SHP77 (cell line): ENCODE measurements at places on chromosomes 6 and 20.
A peak's percentile ranks its signal among the peaks of the same experiment; 100 is the strongest.

DNA sequence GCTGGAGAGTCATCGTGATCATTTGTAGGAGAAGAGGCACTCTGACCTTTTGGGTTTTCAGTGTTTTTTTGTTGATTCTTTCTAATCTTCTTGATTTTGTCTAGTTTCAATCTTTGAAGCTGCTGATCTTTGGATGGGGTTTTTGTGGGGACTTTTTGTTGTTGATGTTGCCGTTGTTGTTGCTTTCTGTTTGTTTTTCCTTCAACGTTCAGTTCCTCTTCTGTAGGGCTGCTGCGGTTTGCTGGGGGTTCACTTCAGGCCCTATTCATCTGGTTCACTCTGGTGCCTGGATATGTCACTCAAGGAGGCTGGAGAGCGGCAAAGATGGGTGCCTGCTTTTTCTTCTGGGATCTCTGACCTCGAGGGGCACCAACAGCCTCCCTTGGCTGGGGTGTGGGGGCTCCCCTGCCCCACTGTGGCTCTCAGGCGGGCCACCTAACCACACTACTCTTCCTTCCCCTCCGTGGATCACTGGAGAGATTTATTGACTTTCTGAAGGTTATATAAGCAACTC is 21.5 kb upstream of the TMEM244 start:
- no peak for DNase-seq

DNA sequence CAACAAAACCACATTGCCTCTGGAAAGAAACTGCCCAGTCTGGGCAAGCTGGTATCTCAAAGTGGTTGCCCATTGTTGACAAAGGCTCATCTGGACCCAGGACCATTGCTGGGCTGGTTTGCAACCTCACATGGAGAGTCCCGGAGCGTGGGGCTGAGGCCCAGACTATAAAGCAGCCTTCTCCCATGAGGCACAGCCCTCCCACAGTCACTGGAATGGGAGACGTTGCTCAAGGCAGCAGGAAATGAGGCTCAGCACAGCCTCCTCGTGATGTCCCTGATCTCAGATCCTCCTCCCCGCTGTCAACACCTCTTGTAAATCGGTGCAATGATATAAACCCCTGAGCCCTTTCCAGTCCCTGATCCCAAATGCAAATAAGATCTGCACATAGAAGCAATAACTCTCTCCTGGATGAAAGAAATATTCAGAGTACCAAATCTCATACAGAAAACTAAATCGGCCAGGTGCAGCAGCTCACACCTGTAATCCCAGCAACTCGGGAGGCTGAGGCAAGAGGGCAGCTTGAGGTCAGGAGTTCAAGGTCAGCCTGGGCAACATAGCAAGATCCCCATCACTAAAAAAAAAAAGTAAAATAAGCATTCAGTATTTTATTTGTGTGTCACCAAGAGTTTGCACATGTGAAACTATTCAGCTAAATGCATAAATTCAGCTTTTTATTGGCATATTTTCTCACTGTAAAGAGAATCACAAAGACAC is 103.0 kb upstream of the RREB1 start:
- no peak for DNase-seq

- peak; percentile 44 for DNase-seq
These were observed 3.8 kb downstream of the SLC35B2 start for GRCh38 chr6:44253307-44254101.

GRCh38 chr6:12051861-12052368 is 39.8 kb downstream of the HIVEP1 start:
- no peak for DNase-seq

GRCh38 chr6:90650041-90650940 is 63.4 kb upstream of the MAP3K7 start:
- DNase-seq, result peak; percentile 83

GRCh38 chr20:10864076-10864672 is 190.4 kb upstream of the JAG1 start:
- DNase-seq, result no peak

- DNase-seq, result no peak
These were observed 20.0 kb upstream of the NFATC2 start for GRCh38 chr20:51562332-51563173.

DNA sequence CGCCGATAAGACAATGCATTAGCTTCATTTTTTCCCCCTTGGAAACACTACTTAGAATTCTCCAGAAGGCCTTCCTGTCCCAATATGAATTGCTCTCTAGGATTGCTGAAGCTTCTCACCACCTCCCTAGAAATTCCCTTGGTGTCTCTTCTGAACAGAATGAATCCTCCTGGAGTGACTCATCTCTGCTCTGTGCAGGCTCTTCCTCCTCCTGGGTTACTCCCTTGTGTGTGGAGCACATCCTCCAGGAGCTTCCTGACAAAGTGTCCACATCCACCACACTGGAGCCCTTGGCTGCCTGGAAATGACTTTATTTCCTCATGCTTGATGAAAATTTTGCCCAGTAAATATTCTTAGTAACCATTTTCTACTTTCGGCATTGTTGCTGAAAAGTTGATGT is 54.4 kb downstream of the DTNBP1 start:
- DNase-seq, result no peak

GRCh38 chr6:12047304-12047703 is 35.2 kb downstream of the HIVEP1 start:
- no peak for DNase-seq

- DNase-seq, result no peak
These were observed 41.3 kb upstream of the BEND3 start for GRCh38 chr6:107156617-107157016.
